ENCODE measurements at places on chromosomes 16 and 17.

- DNase-seq, result no peak
Observed at GRCh38 chr17:28645576-28645939, 600 bp upstream of the BLTP2 start.

DNA sequence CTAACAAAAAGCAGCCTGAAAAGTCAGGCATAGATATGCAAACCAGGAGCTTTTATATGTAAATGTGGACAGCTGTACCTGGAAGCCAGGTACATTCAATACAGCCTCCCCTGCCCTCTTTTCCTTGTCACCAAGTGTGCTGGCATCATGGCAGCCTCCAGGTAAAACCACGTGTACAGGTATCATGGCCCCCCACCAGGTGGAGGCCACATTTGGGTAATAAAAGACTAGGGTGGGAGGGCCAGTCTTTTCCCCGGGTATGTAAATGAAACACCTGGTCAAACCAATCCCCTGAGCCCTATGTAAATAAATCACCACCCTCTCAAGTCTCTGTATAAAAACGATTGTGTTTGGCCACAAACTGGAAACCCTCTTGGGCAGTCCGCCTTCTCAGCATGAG lies 226.4 kb upstream of the GOT2 start:
- DNase-seq, result no peak

GRCh38 chr17:30388321-30389179 lies 9.8 kb downstream of the CPD start:
- DNase-seq, result no peak

- DNase-seq, result no peak
Observed at GRCh38 chr17:8420041-8420934, 15.4 kb upstream of the NDEL1 start.

DNA sequence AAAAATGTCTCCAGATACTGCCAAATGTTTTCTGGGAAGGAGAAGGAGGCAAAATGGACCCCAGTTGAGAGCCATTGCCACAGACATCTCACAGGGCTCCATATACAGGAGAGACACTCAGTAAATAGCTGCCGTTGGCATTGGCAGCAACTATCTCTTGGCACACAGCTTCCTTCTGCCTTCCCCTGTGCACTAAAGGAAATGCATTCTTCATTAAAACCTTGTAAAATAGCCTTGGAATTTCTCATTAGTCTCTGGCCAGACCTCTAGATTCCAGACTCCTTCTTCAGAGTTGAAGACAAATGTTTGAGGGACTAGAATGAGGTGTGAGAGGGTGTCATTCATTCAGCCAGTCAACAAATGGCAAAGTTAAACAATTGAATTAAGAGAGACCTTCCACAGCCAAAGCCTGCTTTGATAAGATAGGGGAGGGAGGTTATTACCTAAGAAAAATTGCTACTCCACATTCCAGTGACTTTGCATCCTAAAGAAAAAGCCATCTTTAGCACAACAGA lies 223.9 kb upstream of the HS3ST3A1 start:
- no peak for DNase-seq

Data from left forelimb (tissue), 1 donor.